ENCODE measurements at places on chromosomes 6 and 20.

DNA sequence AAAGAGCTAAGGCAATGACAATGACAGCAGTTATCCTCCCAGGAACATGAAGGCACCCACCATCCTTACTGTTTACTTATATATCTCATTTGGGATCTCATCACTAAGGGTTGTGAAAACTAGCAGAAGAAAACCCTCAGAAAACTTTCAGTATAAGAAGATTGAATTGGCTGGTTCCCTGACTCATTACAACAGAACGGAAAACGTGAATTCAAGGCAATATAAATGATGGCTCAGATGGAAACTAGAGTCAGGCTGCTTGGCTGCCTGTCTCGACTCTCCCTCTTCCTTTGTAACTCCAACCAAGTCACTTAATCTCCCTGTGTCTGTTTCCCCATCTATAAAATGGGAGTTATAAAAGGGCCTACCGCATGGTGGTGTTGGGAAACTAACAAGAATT, 387.1 kb upstream of the JARID2 start:
- DNase-seq = no peak

- DNase-seq = no peak
These were observed 19.2 kb downstream of the MGME1 start for GRCh38 chr20:17987988-17988387.

GRCh38 chr6:116118608-116119007, 7.3 kb downstream of the COL10A1 start:
- no peak for DNase-seq

- no peak for DNase-seq
These were observed 30.2 kb downstream of the PKIB start for GRCh38 chr6:122640366-122640765.

GRCh38 chr20:878511-879307, 37.4 kb downstream of the ANGPT4 start:
- DNase-seq = no peak

GRCh38 chr6:112501705-112502104, 154.6 kb downstream of the RFPL4B start:
- DNase-seq = no peak

GRCh38 chr6:79949233-79949632, 1.9 kb upstream of the ELOVL4 start:
- peak; percentile 61 for DNase-seq

DNA sequence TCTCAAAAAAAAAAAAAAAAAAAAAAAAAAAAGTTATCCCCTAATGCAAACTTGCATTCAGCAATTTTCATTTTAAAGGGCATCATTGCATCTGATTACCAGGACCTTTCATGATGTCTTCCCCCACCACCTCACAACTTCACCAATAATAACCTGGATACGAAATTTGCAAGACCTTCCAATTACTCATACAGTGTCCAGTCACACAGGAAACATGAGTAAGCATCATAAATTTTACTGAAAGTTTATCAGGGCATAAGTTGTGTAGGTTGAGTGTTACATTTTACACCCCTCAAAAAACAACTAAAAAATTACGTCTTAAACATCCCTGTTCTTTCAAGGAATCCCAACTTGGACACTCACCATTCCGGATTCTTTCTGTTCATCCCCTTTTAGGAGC, 79.1 kb upstream of the ANKEF1 start:
- DNase-seq = no peak

- peak; percentile 90 for DNase-seq
These were observed 8.6 kb downstream of the VNN2 start for GRCh38 chr6:132749111-132749510.

DNA sequence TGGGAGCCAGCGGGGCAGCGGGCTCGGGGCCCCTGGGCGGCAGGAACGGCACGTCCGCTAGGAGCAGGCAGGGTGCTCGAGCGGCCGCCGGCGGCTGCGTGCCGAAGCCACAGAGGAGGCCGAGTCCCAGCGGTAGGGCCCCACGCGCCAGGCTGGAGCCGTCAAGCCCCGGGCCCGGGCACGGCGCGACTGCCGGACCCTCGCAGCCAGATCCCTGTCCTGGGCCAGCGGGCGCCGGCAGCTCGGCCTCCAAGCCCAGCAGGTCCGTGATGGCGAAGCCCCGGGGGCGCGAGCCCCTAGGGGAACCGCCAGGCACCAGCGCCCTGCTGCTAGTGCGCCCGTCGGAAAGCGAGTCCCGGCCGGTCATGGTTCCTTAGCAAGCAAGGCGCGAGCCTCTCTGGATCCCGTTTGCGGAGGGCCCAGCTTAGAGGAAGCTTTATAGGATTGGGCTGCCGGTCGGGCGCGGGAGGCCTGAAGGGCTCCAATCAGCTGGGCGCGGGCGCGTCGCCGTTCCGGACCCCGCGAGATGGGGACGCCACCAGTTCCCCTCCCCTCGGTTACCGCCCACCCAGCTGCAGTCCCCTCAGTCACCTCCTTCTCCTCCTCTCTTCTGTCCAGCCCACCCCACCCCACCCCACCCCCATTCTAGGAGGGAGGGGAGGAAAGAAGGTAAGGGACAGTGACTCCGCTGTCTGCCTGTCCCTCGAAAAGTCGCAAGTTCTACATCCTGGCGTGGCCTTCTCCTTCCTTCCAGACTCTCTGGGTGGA, at the start of gene VSX1:
TSS of gene VSX1 (minus strand) at position 412 of the 768 bp plus-strand sequence. CDS start at position 367, 45 bp downstream.
- DNase-seq = no peak

DNA sequence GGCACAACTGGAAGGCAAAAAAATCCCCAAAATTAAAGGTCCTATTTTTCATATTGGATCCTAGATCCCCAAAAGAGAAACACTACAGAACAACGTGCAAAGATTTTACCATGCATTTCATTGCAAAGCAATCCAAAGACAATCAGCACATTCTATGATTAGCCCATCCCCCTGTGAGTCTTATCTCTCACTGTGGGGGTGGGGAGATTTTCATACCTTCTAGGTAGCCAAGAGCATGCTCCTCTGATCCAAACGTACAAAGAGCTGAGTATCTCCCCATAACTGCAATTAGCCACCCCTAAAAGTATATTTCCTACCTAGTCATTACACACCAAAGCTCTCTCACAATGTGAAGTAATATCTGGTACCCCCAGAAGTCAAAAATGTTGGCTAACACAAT, 22.2 kb upstream of the ENTPD6 start:
- no peak for DNase-seq

- DNase-seq = no peak
These were observed 10.7 kb downstream of the ZNF165 start for GRCh38 chr6:28090917-28091586.

DNA sequence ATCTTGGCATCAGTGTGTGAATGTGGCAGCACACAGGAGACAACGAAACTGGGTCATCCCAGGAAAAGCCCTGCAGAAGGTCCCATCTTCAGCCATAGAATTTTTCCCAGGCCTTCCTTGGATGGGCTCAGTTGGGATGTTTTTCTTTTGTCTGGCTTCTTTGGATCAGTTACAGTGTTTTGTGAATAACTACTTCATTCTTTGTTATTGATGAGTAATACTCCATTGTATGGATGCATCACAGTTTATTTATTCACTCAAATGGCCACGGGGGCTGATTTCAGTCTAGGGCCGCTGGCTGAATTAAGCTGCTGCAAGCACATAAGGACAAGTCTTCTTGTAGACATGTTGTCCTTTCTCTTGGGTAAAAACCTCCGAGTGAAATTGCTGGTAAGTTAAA, 81.3 kb upstream of the CD93 start:
- DNase-seq = no peak

GRCh38 chr6:165886169-165886568, 223.1 kb upstream of the PDE10A start:
- DNase-seq = no peak

DNA sequence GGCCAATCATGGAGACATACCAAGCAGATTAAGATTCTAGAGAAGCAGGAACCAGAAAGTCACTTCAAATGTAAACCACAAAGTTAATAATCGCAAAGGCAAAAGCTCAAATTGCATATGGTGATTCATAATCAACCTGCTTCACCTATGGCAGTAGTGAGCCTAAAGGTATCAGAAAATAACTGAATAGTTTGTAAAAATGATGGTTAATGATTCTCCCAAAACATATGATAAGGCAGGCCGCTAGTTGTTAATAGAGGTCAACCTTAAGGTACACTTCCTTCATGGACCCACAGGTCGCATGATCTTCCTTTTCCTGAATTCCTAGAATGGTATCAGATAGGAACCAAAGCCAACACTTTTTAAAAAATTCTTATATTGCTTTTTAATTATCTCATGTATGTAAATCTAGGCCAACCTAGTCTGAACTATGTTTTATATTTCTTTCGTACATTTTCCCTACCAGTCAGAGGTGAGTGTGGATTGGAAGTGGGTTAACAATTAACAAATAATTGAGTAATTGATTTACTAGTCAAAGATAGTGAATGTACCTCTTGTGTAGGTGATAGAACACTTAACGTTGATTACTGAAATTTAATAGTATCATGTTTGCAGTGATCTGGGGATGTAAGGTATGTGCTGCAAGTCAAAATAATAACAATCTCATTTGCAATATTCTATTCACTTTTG, 16.4 kb downstream of the TAAR2 start:
- no peak for DNase-seq

GRCh38 chr20:2967841-2968240, 75.6 kb upstream of the GNRH2 start:
- DNase-seq = no peak

- DNase-seq = no peak
These were observed 395.3 kb upstream of the BTBD3 start for GRCh38 chr20:11522366-11522741.

DNA sequence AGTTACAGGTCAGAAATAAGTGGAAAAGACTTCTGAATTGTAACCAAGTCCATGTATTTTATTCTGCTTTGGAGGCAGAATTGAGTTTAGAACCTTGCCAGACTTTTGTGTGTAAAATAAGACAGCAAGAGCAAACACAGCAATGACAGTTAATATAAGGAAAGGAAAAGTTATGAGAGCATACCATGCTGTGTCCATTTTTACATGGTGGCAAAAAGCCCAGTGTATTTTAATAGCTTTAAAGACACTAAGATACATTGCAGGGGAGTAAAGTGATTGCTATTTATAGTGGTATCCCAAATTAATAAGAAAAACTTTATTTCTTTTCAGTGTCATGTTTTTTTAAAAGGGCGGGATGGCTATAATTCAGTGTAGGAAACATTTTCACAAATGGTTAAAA, 45.2 kb downstream of the CDC5L start:
- DNase-seq = no peak

DNA sequence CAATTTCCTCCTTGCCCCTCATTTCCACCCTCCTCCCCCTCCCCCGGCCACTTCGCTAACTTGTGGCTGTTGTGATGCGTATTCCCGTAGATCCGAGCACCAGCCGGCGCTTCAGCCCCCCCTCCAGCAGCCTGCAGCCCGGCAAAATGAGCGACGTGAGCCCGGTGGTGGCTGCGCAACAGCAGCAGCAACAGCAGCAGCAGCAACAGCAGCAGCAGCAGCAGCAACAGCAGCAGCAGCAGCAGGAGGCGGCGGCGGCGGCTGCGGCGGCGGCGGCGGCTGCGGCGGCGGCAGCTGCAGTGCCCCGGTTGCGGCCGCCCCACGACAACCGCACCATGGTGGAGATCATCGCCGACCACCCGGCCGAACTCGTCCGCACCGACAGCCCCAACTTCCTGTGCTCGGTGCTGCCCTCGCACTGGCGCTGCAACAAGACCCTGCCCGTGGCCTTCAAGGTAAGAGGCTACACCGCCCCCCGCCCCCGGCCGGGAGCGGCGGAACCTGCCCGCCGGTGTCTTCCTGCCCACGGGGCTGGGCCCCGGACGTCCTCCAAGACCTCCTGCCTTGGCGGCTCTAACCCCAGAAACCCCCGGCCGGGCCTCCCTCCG, 44.9 kb upstream of the SUPT3H start:
- no peak for DNase-seq

DNA sequence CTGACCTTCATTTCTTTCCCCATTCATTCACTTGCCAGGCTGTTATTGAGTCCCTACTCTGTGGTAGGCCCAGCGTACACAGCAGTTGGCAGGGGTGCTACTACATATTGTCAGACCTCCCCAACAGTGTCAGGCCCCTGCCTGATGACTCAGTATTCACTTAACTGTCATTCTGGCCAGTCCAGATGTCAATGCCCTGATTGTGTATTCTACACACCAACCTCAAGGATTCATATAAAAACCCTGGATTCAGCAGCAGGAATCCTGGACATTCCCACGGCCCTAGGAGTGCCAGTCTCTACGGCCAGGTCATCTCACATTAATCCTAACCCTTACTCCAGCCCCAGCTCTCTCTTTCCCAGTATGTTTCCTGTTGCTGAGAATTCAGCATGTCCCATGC, 151.5 kb downstream of the TASP1 start:
- no peak for DNase-seq

DNA sequence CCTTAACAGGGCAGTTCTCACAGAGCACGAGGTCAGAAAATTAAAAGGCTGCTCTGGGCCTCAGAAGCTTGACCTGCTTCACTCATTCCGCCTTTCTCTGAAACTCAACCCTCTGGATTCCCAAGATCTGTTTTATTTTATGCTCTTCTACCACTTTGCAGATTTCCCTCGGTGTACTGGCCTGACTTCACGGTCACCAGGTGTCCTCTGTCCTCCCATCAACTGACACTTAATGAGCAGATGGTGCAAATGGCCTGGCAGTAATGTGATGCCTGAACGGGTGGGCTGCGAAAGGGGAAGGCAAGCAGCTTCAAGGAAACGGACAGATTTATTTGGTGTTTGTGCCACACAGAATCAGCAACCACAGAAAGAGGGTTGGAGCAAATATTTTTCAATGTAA, 169.7 kb upstream of the TFAP2D start:
- no peak for DNase-seq

- peak; percentile 66 for DNase-seq
These were observed 24.9 kb downstream of the KIF13A start for GRCh38 chr6:17962436-17963031.

DNA sequence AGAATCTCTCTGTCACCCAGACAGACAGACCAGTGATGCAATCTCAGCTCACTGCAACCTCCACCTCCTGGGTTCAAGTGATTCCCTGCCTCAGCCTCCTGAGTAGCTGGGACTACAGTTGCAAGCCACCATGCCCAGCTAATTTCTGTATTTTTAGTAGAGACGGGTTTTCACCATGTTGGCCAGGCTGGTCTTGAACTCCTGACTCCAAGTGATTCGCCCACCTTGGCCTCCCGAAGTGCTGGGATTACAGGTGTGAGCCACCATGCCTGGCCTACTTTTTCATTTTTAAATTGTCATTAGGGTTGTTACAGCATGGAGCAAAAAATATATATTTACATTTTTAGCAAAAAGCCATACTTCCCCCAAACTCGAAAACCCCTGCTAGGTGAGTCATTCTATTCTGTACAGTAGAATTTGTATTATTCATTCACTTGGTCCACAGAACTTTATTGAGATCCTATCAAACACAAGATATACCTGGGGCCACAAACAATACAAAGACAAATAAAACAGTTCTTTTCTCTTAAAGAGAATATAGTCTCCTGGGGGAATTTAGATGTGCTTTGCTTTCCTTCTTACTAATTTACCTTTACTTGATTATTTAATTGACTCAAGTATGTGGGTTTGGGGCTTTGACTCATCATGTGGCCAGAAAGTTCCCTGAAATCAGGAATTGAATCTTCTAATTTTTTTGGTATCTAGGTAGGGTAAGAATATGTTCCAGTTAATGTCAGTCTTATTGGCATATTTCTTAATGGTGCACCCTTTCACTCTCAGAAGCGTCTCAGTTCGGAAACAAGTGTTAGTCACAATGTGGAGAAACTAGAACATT, 16.6 kb upstream of the CCND3 start:
- DNase-seq = no peak

Data from inflammatory macrophage (primary cell).